Activated CD4-positive, alpha-beta T cell treated with anti-CD3 and anti-CD28 coated beads, Interleukin-2, amount 50 U/mL, for 1 hour (primary cell): ENCODE measurements at places on chromosomes 7 and 10.

- no peak for DNase-seq
Observed at GRCh38 chr10:97238855-97239254, 53.1 kb upstream of the SLIT1 start.

DNA sequence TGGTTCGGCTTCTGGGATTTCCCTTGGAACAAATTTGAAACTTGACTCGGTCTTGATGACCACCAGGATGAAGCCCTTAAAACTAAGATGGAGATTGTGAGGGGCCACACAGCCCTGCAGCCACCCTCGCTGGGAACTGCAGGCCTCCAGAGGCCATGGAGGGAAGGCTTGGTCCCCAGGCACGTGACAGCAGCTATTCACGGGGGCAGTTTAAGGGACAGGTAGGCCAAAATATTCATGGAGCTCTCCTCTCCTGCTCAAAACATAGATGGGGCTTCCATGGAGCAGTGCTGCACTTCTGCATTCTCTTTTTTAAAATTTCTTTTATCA is 137.0 kb downstream of the ADCY1 start:
- DNase-seq, result no peak

DNA sequence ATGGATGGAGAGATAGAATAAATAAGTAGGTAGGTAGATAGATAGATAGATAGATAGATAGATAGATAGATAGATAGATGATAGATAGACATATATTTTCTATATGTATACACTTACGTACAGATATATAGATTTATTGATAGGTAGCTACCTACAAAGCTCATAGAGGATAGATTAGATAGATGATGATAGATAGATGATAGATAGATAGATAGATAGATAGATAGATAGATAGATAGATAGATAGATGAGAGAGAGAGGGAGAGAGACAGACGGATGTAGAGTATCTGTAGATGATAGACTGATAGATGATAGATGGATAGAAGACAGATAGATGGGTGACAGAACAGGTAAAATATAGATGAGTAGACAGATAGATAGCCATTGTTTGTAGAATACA is 191.3 kb upstream of the PFKP start:
- DNase-seq, result no peak

DNA sequence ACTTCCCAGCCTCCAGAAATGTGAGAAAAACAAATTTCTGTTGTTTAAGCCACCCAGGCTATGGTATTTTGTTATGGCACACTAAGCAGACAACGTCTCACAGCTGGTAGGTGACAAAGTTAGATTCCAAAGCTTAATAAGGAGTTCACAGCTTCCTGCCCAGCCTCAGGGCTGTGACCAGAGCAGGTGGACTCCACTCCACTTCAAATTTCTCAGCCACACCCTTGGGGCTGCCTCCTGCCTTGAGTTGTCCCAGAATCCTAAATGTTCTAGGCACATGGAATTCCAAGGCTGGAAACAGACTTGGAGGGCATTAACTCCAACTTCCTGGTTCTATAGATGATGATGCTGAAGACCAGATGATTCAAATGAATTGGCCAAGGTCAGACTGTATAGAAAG is 310.7 kb downstream of the GRID1 start:
- DNase-seq, result no peak

- DNase-seq, result no peak
Observed at GRCh38 chr10:69239816-69240434, 19.8 kb downstream of the HKDC1 start.

- DNase-seq, result no peak
Observed at GRCh38 chr7:69992938-69993337, 394.7 kb downstream of the AUTS2 start.

DNA sequence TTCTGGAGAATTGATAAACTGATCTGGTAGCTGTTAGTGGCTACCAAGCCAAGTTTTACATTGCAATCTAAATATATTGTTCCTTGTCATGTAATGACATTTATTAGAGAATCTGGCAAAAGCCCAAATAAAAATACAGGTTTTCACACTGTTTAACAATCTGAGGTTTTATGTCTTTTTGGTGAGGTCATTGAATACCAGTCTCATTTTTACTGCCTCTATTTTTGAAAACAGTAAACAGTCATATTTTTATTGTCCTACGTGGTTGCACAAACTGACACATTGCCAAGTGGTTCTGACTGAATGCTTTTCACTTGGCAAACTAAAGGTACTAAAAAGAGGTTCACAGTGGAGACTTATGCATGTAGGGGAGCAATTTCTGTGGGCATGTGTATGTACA is 157.5 kb downstream of the PRKG1 start:
- DNase-seq, result no peak

DNA sequence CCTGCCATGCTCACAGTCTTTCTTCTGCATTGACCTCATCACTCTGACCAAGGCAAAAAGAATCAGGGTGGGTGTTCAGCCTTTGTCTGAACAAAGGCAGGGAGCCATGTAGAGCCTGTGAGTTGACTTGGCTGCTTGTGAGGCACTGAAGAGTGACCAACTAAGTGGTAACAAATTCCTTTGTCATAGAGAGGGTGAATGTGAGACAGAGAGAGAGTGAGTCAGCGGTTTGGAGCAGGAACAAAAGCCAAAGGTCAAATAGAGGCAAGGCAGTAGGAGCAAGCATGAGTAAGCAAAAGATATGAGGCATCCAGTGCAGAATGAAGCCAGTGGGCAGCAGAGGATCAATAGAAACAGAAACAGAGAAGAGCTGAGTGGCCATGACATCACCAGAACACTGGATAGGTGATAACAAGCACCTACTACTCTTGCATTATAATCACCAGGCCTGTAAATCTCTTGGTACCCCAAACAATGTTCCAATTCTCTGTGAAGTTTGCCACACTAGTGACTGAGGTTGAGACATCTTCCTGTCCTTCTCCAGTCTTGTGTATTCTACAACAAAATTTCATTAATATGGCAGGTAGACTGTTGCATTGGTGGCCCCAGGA is 116.2 kb upstream of the LAMB4 start:
- no peak for DNase-seq

- DNase-seq, result no peak
Observed at GRCh38 chr10:36489181-36489580, 636.2 kb upstream of the ANKRD30A start.

DNA sequence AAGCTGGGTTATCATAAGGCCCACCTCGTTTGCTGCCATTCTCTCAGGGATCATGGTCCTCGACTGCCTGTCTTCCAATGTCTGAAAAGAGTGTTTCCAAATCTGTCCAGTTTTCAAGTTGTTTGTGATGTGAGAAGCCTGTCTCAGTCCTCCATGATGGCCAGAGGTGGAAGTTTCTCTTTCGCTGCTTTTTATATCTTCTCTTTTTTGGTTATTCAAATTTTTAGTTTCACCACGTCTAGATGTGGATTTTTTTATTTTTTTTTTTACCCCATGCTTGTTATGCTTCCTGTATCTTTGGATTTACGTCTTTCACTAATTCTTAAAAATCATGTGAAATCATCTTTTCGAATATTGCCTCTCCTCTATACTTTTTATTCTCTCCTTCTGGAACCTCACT is 6.1 kb upstream of the RBM33 start:
- DNase-seq, result no peak

- no peak for DNase-seq
Observed at GRCh38 chr10:127424594-127425264, 124.4 kb upstream of the NPS start.

DNA sequence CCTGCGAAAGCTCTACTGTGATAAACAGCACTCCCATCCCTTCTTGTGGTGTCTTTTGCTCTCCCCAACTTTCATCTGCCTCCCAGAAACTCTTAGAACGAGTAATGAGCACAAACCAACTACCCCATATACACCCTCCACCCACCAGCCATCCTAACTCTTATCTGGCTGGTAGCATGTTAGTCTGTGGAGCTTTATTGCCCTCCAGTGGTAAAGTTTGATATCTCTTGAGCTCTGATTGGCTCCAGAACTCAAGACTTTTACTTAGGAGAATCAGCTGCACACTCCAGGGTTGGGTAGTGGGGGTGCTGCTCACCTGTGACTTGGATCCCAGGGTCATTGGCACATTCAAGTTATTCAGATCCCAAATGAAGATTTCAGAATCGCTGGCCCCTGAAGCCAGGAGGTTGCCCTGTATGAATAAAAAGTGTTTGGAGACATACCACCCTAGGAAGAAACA is 10.9 kb downstream of the SEC31B start:
- DNase-seq, result peak; percentile 28

- no peak for DNase-seq
Observed at GRCh38 chr10:24762966-24763623, 39.4 kb upstream of the ARHGAP21 start.

DNA sequence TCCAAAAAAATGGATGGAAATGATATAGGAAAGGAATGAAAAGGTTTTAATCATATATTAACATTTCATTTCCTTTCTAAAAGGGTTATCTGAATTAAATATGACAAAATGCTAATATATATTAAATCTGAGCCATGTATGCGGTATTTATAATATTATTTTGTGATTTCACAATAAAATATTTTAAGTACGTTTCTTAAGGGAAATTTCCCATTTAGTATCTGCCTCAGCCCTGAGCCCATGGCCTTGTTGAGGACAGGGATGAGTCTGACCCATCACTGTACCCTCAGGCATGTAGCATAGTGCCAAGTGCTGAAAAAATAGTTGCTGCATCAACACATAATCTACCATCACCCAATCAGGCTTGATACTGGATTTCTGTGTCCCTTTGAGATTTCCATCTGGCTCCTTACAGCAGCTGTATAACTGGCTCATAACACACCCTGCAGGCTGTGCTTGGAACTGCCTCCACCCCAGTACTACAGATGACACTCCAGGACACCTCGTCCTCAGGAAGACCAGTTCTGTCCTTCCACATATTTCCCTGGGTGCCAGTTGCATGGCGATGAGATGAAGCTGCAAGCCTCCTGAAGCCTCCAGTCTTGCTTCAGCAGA is 59.4 kb upstream of the ASAH2 start:
- DNase-seq, result no peak

- no peak for DNase-seq
Observed at GRCh38 chr7:26490640-26491624, 199.3 kb downstream of the SNX10 start.
